ENCODE measurements at places on chromosomes 3 and 15. TPM values are rescaled to one million over a fixed set of nuclear protein-coding genes. Genes with fewer than 3 reads are reported as not detected.

GRCh38 chr3:111810909-111811308 lies 48.2 kb upstream of the PHLDB2 start:
- no peaks in the 10 kb centered on the region for H3K27me3 ChIP-seq
- H3K36me3 ChIP-seq, result peaks cover 4% of the 10 kb centered on the region

Gene ARL14
- total RNA-seq, result not detected

DNA sequence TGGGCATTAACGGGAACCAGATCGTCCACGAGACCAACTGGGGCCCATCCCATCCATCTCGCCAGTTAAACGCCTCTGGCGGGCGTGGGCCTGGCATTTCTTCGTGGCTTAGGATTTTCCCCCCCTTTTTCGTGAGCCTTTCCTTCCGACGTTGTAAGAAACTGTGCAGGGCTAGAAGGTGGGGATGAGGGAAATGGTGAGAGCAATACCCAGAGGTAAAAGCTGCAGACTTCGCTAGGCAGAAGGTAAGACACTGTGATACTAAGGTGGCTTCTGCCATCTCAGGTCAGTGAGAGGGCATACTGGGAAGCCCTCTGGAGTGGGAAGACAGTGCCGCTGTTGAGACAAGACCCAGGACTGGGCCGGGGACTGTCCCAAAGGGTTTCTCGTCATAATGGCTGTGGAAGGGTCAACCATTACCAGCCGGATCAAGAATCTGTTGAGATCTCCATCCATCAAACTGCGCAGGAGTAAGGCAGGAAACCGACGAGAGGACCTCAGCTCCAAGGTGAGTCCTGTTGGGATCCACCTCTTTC lies 666 bp downstream of the MAPKBP1 start:
- no peaks in the 10 kb centered on the region for H3K36me3 ChIP-seq
- peak overlapping the region; percentile 95 for H3K27ac ChIP-seq
- DNase-seq, result peak; percentile 46
- H3K4me1 ChIP-seq, result peaks cover 61% of the 10 kb centered on the region

Gene TUSC7
- total RNA-seq, result not detected

DNA sequence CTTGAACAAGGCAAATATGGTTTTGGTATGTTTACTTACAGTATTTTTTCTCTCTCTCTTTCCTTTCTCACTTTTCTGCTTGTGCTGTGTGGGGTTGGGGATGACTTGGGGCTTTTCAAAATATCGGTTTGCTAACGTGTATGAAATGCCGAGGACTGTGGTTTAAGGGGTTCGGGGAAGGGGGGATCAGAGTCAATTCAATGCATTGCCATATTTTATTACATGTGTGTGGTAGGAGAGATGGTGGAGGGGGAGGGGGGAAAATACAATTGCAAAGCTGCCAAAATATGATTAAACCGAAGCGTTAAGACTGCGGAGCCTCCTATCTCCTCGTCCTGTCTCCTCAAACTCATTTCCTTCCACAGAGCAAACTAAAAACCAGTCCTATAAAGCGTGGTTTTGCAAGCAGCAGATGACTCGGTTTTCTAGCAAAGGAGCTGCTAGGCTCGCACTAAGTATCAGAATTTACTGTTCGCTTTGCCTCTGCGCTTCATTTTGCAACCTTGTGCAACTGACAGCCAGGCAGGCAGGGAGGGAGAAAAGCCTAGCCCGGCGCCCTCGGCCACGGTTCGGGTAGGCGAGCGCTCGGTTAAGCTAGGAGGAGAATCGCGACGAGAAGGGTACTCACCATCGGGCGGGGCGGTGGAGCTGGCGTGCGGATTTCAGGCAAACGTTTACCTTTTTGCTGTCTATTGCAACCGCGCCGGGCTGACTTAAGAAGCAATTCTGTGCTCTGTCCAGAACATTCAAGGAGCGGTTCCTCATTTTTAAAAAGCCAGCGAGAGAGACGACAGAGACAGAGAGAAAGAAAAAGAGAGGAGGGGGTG lies 4.0 kb upstream of the NR2F2 start:
- peaks cover 4% of the 10 kb centered on the region for H3K36me3 ChIP-seq
- H3K4me1 ChIP-seq, result peaks cover 6% of the 10 kb centered on the region
- H3K27ac ChIP-seq, result peak overlapping the region; percentile 36
- no peak for DNase-seq
- H3K27me3 ChIP-seq, result peaks cover 87% of the 10 kb centered on the region

DNA sequence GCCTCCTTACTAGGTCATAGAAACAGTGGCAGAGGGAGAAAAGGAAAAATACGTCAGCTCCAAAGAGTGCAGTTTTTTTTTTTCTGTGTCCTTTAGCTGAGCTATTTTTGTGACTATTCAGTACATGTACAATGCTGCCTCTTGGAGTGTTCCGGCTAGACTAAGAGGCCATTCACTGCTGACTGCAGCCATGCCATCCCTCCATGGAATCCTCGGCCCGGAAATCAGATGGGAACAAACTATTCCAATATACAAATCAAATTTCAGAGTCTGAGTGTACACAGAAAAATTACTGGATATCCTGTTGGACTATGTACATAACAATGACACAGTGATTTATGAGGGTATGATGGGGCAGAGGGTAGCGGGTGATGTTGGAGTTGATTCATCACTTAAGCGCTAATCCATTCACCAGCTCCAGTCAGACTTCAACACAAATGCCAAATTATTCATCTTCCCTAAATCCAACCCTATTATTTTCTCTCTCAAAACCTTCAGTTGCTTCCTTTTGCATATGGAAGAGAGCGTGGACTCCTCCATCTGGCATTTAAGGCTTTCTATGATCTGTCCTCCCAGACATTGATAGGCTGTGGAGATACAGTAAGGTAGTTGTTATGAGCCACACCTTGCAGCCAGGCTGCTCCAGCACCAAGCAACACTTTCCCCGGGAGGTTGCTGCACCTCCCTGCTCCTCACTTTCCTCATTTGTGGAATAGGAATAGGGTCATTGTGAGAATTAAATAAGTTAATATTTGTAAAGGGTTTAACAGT lies 109.1 kb downstream of the LPP start:
- no peaks in the 10 kb centered on the region for H3K27me3 ChIP-seq
- DNase-seq, result no peak
- H3K4me1 ChIP-seq, result peaks cover 2% of the 10 kb centered on the region

Gene C3orf62
- total RNA-seq, result 7.0 TPM

DNA sequence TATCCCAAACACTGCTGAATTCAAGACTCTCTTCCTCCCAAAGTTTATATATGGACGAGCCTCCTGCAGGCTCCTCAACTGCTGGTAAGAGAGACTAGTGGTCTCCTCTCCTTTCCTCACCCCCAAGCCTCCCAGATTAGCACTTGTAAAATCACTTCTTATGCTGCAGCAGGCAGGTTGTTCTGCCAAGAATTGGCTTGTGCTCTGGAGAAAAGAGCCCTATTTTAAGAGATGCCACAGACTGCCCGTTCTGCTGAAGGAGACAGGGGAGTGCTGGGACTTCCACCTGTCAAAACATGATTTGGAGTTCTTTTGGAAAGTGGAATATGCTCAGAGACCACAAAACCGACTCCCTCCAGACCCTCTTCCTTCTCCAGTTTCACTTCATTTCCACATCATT lies 230.9 kb upstream of the EIF1B start:
- no peaks in the 10 kb centered on the region for H3K4me1 ChIP-seq
- no peaks in the 10 kb centered on the region for H3K36me3 ChIP-seq

Gene TBC1D21
- not detected for total RNA-seq

- H3K27me3 ChIP-seq, result peaks cover 31% of the 10 kb centered on the region
- peaks cover 9% of the 10 kb centered on the region for H3K4me1 ChIP-seq
- no peaks in the 10 kb centered on the region for H3K36me3 ChIP-seq
- no peak overlapping the region for H3K4me3 ChIP-seq
- H3K27ac ChIP-seq, result no peak overlapping the region
Measured at GRCh38 chr15:95988574-95988887, 342.0 kb upstream of the NR2F2 start.

Gene GPR149
- not detected for total RNA-seq

- no peak for DNase-seq
- H3K4me1 ChIP-seq, result peaks cover 2% of the 10 kb centered on the region
- H3K36me3 ChIP-seq, result no peaks in the 10 kb centered on the region
- H3K4me3 ChIP-seq, result no peak overlapping the region
- peaks cover 6% of the 10 kb centered on the region for H3K27me3 ChIP-seq
Measured at GRCh38 chr3:169596126-169596525, 67.4 kb downstream of the MECOM start.

Gene HHLA2
- 5.2 TPM for total RNA-seq

- H3K4me3 ChIP-seq, result peak overlapping the region; percentile 3
- peaks cover 19% of the 10 kb centered on the region for H3K36me3 ChIP-seq
- DNase-seq, result peak; percentile 77
- H3K27me3 ChIP-seq, result no peaks in the 10 kb centered on the region
Measured at GRCh38 chr3:111690242-111690641, 95.1 kb upstream of the ZBED2 start.

DNA sequence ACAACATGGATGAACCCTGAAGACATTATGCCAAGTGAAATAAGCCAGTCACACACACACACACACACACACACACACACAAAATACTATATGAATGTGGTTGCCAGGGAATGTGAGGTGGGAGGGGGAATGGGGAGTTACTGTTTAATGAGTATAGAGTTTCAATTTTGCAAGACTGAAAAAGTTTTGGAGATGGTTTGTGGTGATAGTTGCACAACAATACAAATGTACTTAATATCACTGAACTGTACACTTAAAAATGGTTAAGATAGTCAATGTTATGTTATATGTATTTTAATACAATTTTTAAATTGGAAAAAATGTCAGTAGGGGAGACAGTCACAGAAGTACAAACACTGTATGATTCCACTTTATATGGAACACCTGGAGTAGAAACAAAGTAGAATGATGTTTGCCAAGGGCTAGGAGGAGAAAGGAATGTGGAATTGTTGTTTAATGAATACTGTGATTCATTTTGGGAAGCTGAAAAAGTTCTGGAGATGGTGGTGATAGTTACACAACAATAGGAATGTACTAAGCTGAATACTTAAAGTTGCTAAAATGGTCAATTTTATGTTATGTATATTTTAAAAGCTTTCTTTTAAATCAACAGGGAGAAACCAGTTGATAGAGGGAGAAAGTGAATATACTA lies 76.6 kb downstream of the RPL39L start:
- DNase-seq, result no peak
- peaks cover 52% of the 10 kb centered on the region for H3K4me1 ChIP-seq
- H3K4me3 ChIP-seq, result no peak overlapping the region
- peak overlapping the region; percentile 69 for H3K27ac ChIP-seq
- H3K36me3 ChIP-seq, result peaks cover 65% of the 10 kb centered on the region
- no peaks in the 10 kb centered on the region for H3K27me3 ChIP-seq

- peaks cover 3% of the 10 kb centered on the region for H3K27me3 ChIP-seq
- H3K27ac ChIP-seq, result no peak overlapping the region
- no peaks in the 10 kb centered on the region for H3K4me1 ChIP-seq
- H3K4me3 ChIP-seq, result no peak overlapping the region
Measured at GRCh38 chr3:170679190-170679589, 93.3 kb upstream of the SLC7A14 start.

GRCh38 chr3:138060792-138061191 lies 50.8 kb downstream of the CLDN18 start:
- peaks cover 34% of the 10 kb centered on the region for H3K27me3 ChIP-seq
- no peaks in the 10 kb centered on the region for H3K36me3 ChIP-seq
- peaks cover 13% of the 10 kb centered on the region for H3K4me1 ChIP-seq
- no peak overlapping the region for H3K27ac ChIP-seq
- no peak overlapping the region for H3K4me3 ChIP-seq

DNA sequence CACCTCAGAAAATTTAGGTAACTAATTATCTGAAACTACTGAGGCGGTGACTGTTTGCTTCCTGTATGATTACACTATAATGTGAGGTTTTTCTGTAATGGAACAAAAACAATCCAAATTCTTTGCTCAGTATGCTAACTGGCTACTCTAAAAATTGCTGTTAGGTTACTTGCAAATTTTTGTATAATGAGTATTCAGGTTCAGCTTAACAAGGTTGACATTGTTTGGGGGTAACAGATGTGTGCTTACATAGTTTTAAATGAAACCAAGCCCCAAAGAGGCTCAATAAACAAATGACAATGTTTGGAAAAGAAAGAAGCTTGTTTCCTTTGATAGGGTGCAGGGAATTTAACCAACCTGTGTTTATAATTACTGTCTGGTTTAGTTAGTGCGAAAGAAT lies 414.5 kb upstream of the MDFIC2 start:
- no peak overlapping the region for H3K4me3 ChIP-seq
- no peaks in the 10 kb centered on the region for H3K36me3 ChIP-seq
- peaks cover 7% of the 10 kb centered on the region for H3K27me3 ChIP-seq
- H3K27ac ChIP-seq, result no peak overlapping the region
- no peak for DNase-seq
- H3K4me1 ChIP-seq, result no peaks in the 10 kb centered on the region

GRCh38 chr3:185933374-185934173 lies 4.2 kb downstream of the TRA2B start:
- peak overlapping the region; percentile 100 for H3K4me3 ChIP-seq
- H3K27me3 ChIP-seq, result peaks cover 3% of the 10 kb centered on the region
- H3K27ac ChIP-seq, result peak overlapping the region; percentile 100
- H3K4me1 ChIP-seq, result peaks cover 56% of the 10 kb centered on the region

GRCh38 chr15:33100314-33100713 lies 94.2 kb downstream of the FMN1 start:
- H3K27me3 ChIP-seq, result no peaks in the 10 kb centered on the region
- H3K4me1 ChIP-seq, result peaks cover 3% of the 10 kb centered on the region
- no peaks in the 10 kb centered on the region for H3K36me3 ChIP-seq
- no peak for DNase-seq
- no peak overlapping the region for H3K27ac ChIP-seq

DNA sequence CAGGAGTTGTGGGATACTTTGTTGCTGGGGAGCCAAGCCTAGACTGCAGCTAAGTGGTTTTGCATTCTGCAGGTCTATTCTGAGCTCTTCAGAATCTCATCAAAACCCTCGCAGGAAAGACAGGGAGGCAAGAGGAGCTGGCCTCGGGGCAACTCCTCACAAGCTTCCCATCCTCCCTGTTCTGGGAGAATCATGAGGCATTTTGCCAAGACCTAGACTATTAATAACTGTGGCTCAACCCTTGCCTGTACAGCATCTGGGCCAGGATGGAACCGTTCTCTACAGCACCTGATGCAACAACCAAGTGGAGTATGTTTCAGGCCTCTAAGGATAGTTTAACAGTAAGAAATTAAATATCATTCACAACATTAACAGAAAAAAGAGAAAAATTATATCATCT lies 20.2 kb upstream of the SLC6A20 start:
- H3K4me1 ChIP-seq, result peaks cover 4% of the 10 kb centered on the region
- peaks cover 2% of the 10 kb centered on the region for H3K27me3 ChIP-seq
- DNase-seq, result no peak
- peaks cover 3% of the 10 kb centered on the region for H3K36me3 ChIP-seq
- H3K4me3 ChIP-seq, result no peak overlapping the region

DNA sequence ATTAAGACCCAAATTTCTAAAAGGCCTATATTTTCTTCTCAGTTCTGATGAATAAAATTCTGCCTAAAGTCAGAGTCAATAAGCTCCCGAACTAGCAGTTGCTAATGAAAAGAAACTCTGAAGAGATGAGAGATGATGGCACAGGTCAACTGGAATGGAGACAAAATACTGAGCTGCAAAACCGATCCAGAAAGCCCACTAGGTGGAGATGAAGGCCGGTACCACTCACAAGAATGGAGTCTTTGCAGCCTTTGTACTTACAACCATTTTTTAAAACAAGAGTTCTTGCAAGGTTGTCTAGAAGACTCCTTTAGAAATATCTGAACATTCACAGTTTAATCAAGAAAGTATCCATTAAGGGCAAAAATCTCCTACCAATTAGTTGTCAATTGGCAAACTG lies 119.9 kb upstream of the TJP1 start:
- H3K4me1 ChIP-seq, result no peaks in the 10 kb centered on the region
- no peak overlapping the region for H3K27ac ChIP-seq
- no peaks in the 10 kb centered on the region for H3K27me3 ChIP-seq

Gene RYR3
- not detected for total RNA-seq

- DNase-seq, result no peak
- no peak overlapping the region for H3K27ac ChIP-seq
- H3K4me1 ChIP-seq, result peaks cover 11% of the 10 kb centered on the region
- H3K4me3 ChIP-seq, result no peak overlapping the region
- H3K27me3 ChIP-seq, result peaks cover 14% of the 10 kb centered on the region
Measured at GRCh38 chr15:99562238-99562637, 3.5 kb upstream of the MEF2A start.
